ENCODE measurements at places on chromosomes 1 and 21. TPM values are rescaled to one million over a fixed set of nuclear protein-coding genes. Genes with fewer than 3 reads are reported as not detected.

SPATA45 gene
- total RNA-seq = not detected

ZNF648 gene
- total RNA-seq = not detected

THEMIS2 gene
- total RNA-seq = 8.9 TPM

YBX1 gene
- 566 TPM for total RNA-seq

STK40 gene
- total RNA-seq = 15.6 TPM

SLC5A9 gene
- total RNA-seq = not detected

OLFML3 gene
- 24.8 TPM for total RNA-seq

NOTCH2NLA gene
- 89.9 TPM for total RNA-seq

AJAP1 gene
- 0.65 TPM for total RNA-seq

TEDDM1 gene
- not detected for total RNA-seq

CTPS1 gene
- 34.4 TPM for total RNA-seq

SPATA21 gene
- total RNA-seq = not detected

FBXO2 gene
- total RNA-seq = 3.4 TPM

PRAMEF4 gene
- not detected for total RNA-seq

NHLH1 gene
- total RNA-seq = 0.07 TPM

TUFT1 gene
- total RNA-seq = 10.5 TPM

CD160 gene
- not detected for total RNA-seq

LCE6A gene
- not detected for total RNA-seq

FCRL4 gene
- total RNA-seq = not detected

ERG gene
- 26.9 TPM for total RNA-seq

RUNX3 gene
- 0.36 TPM for total RNA-seq

IRF6 gene
- 4.1 TPM for total RNA-seq

CENPL gene
- total RNA-seq = 12.5 TPM

CTSE gene
- total RNA-seq = not detected

CGN gene
- not detected for total RNA-seq

S100A7A gene
- total RNA-seq = not detected

DNAJC6 gene
- 6.8 TPM for total RNA-seq

HSD11B1 gene
- total RNA-seq = 9.6 TPM

MIXL1 gene
- not detected for total RNA-seq
